Activated CD4-positive, alpha-beta memory T cell treated with anti-CD3 and anti-CD28 coated beads, Interleukin-2, amount 10 ng/mL, durations not matched to agents 7 days and 5 days (primary cell): ENCODE measurements at places on chromosomes 2 and 18.

- DNase-seq, result no peak
These were observed 70.3 kb downstream of the TMEM237 start for GRCh38 chr2:201572846-201573508.

DNA sequence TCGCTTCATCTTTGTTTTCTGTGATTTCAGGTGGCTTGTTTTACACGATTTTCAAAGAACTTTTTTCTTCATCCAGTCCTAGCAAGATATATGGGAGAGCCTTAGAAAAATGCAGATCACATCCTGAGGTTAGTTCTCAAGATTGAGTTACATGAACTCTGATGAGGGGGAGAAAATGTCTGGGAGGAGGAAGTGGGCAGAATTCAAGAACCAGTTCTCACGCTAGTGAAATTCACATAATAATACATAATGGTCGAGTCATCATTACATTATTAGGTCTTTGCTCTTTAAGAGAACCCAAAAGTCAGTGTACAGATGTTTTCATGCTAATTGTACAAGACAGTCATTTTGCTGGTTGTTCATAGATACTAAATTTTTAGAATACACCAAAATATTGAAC lies 7.0 kb downstream of the TIMM21 start:
- no peak for DNase-seq

DNA sequence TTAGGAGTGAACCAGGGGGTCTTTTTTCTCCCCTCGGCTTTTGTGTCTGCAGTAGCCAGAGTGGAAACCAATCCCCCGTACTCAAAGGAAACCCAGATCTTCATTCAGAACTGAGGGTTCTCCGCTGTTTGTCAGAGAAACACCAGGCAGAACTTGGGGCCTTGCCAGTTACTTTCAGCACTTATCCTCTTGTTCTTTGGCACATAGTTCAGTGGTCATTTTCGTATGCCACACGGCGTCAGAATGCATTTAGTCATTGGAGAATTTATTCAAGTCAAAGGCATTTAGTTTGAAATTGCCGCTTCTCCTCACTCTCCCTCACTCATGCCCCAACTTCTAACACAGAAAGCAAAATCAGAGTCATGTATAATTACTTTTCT lies 102.9 kb downstream of the CABLES1 start:
- no peak for DNase-seq

DNA sequence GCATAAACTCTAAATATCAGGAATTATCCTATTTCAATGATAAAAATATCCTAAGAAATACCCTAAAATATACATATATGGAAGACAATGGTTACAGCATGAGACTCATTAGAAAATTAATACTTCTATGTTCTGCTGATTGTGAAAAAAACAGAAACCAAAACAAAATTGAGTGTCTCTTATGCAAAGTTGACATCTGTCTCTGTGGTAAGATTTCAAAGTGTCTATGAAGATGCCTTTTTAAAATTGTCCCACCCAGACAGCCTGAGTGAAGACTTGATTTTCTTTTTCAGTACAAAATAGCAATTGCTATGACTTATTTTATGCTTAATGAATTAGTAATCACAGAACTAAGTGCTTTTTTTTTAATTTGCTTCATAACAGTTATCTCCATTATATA lies 1368.4 kb upstream of the LRRTM1 start:
- no peak for DNase-seq

DNA sequence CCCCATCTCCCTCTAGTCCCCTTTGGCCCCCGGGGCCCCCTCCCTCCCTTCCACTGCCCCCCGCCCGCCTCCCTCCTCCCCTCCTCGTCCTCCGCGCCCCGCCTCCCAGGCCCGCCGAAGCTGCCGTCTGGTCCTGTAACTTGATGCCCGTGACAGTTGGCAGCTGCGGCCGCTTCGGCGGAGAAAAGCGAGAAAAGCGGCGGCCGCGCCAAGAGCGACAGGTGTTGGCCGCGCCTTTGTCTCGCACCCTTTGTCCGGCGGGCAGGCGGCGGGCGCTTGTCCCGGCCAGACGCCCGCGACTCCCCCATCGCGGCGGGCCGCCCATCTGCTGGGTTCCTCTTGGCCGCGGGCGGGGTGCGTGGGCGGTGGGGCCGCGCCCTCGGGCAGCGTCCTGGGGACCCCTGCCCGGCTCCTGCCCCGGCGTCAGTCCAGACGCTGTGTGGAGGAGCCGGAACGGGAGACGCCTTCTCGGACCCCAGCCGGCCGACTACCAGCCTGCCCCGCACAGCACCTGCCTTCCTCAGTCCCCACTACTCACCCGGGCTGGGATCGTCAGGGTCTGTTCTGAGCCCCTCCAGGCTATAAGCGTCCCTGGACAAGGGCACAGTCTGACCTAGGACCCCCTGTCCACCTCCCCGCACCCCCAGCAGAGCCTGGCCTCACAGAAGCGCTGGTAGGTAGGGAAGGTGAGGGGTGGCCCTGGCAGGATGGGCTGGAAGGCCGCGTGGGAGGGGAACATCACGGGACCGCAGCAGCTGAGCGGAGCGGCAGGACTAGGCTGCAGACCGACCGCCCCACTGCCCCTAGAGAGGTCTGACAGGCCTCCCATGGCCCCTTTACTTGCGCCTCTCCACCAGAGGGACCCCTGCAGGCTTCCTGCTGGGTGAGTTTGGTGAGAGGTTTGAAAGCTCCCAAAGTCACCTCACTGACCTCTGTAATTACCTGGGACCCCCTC lies 1.2 kb upstream of the HES6 start:
- DNase-seq, result no peak

DNA sequence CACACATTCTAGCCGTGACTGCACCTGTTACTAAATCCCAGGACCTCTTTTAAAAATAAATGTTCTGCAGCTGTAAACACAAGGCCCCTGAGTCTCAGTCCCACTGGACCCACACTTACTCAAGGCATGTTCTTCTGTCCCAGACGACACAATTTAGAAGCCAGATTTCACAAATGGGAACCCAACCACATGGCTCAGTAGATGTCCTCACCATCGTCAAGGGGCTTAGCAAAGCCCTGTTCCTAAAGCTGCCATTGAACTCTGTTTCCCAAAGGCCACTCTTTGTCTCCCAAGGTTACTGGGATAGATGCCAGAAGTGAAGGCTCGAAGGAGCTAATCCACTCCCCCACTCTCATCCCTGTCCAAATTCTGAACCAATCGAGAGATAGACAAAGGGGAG lies 301.0 kb downstream of the GALR1 start:
- no peak for DNase-seq

DNA sequence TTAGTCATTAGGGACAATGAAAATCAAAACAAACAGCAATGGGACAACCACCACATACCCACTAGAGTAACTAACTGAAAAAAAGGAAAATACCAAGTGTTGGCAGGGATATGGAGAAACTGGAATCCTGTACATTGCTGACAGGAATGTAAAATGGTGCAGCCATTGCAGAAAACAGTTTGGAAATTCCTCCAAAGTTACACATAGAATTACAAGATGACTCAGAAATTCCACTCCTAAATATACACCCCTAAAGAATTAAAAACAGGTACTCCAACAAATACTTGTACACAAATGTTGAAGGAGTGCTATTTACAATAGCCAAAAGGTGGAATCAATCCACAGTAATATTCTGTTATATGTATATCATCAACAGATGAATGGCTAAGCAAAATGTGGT lies 110.9 kb downstream of the ROCK1 start:
- no peak for DNase-seq

DNA sequence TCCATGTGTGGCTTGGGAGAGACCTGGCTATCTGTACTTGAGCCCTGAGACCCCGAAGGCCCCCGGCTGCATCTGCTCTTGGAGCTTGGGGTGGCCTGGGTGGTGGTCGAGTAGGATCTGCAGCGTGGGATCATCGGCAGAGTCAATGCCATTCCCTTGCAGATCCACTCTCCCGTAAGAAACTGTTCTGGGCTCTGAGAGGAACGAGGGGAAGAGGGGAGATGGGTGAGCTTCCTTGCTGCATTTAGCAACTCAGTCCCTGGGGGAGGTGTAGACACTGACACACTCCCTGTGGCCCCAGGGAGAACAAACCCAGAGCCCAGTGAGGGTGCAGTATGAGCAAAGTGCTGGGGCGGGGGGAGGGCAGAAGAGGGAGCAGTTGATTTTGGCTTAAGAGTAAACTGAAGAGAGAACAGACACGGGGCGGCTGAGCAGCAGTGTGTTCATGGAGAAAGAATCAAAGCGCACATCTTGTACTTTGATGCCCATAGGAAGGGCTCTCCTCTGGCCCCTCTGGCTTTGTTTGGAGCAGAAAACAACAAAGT lies 8.5 kb downstream of the GREB1 start:
- no peak for DNase-seq

GRCh38 chr2:25026008-25026530 lies 15.8 kb upstream of the EFR3B start:
- no peak for DNase-seq

- DNase-seq, result no peak
These were observed 397.8 kb downstream of the METTL4 start for GRCh38 chr18:2173486-2173885.

DNA sequence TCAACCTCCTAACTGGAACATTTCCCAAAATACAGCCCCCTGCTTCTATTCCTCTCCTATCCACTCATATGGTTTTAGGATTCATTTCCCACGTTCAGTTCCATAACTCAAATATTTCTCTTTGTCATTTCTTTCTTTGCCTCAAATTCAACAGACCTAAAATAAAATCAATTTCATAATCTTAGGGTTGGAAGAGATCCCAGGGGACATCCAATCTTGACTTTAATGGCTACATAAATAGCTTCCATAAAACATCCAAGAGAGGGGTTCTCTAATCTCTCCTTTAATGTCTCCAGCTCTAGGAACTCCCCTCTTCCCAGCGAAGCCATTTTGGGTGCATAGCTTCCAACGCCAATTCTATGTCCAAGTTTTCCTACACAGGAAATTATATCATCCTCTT lies 33.8 kb downstream of the RBKS start:
- DNase-seq, result no peak

- no peak for DNase-seq
These were observed 44.4 kb downstream of the MAP4K3 start for GRCh38 chr2:39392672-39393071.

GRCh38 chr18:13268158-13269012 lies 49.8 kb downstream of the LDLRAD4 start:
- DNase-seq, result no peak

DNA sequence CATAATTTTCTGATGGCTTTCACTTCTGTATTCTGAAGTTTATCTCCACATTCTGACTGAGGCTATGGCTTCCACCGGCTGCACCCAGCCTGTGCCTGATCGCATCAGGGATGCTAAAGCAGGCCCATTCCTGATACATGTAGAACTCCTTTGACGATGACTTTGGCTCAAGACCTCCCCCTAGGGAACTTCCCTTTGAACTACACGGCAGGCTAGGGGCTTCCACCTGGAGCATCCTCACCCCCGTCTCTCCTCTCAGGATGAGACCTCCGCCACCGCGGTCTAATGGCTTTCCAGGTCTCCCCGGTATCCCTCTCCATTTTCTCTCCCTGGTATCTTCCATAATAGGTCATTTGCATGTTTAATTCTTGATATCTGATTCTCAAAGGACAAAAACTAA lies 214.9 kb upstream of the CHST9 start:
- DNase-seq, result no peak

GRCh38 chr18:8424917-8425725 lies 184.1 kb upstream of the RAB12 start:
- no peak for DNase-seq

- no peak for DNase-seq
These were observed 676 bp downstream of the KLHL23 start for GRCh38 chr2:169734169-169734847.

- DNase-seq, result no peak
These were observed 12.3 kb upstream of the C2orf42 start for GRCh38 chr2:70203086-70203485.

DNA sequence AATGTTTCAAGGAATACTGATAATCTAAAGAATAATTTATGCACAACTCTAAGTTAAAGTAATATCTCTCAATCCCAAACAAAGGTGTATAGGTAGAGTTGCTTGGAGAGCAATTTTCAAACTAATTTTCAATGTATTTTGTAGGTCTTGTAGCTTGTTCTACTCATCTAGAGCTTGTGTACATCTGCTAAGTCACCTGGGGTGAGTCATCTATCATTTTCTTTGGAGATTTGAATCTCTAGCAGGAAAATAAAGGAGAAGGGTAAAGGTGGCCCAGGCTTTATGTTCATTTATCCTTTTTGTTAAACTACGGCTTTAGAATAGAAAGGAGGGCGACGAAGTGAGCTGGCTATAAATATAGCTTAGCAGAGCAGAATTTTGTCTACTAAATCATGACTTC lies 76.8 kb upstream of the THUMPD2 start:
- DNase-seq, result no peak

DNA sequence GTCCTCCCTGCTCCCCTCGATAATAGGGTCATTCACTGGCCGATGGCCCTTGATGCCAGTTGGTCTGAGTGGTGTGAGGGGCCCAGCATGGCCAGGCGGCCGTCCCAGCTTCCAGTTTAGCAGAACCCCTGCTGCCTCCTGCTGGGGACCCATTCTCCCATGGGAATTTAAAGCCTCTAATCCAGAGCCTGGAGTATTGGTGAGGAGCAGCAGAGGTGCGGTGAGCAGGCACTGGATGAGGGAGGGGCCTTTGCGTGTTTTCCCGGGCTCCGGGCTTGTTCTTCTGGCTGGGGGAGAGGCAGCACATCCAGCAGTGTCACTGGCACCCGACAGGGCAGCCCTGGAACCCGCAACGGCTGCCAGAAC lies 17.4 kb downstream of the KCNIP3 start:
- no peak for DNase-seq

DNA sequence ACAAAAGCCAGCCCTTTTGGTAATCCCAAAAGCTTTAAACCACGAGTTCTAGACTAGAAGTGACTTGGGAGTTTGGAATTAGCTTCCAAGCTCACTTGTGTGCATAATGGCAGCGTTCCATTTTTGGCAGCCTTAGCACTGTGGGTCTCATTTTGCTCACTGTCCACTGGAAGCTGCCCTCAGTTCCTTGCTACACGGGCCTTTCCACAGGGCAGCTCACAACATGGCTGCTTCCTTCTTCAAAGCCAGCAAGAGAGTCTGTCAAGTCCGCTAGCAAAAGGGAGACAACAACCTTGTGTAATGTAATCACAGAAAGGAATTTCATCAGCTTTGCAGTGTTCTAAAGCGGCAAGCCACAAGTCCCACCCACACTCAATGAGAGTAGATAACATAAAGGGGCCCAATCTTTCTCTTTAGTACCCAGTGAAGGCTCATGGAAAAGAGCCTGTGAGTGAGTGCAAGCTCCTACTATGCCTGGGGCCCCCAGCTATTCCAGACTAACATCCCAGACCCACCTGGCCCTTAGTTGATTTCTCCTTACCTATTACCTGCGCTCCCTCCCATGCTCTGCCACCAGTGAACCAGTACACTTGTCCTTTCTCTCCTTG lies 239.7 kb upstream of the FBXO11 start:
- no peak for DNase-seq

DNA sequence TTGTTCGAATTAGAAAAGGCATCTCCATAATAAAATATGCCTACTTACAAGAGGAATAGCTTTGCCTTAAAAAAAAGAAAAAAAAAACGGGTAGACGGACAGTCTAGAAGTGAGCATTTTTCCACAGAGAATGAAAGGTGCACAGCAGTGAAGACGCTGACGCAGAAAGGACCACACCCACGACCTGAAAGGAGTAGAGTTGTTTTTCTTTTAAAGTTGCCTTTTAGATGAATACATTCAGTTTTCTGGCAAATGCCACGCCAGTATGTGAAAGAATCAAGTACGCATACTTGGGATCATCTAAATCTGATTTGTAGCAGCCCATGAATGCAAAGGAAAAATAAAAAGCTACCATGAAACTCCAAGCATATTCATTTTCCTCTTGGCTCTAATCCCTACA lies 809.2 kb upstream of the SOX11 start:
- DNase-seq, result no peak
